ENCODE measurements at places on chromosomes 6 and 20.

- no peak for DNase-seq
Observed at GRCh38 chr20:37525810-37526209, 1.9 kb downstream of the BLCAP start.

GRCh38 chr6:38427492-38428210 lies 212.1 kb downstream of the BTBD9 start:
- no peak for DNase-seq

DNA sequence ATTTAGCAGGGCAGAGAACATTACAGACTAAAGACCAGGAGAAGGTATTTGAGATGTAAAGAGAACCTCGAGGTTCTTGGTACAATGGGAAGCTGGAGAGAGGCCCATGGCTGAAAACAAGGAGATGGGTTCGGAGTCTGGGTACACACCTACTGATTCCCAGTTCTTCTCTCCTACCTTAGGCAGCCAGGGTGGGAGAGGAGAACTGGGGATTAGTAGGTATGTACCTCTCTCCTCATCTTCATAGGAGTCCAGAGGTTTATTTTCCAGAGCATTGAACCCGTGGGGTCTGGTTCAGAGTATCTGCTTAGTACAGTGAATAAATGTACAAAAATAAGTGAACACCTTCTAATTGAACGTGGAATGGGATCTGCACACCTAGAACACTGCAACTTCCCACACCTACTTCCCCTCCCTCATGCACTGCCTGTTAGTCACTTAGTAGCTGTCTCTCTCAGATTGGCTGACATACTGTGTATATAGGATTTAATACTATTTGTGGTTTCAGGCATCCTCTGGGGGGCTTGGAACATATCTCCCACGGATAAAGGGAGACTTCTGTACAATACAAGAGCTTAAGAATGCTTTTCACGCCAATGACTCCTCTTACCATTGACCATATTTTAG lies 23.5 kb upstream of the NUP153 start:
- no peak for DNase-seq

GRCh38 chr6:31559958-31560696 lies 12.0 kb upstream of the LTA start:
- DNase-seq, result no peak

- peak; percentile 66 for DNase-seq
Observed at GRCh38 chr20:2206957-2207769, 88.6 kb upstream of the TGM3 start.

- DNase-seq, result peak; percentile 28
Observed at GRCh38 chr20:23937303-23938117, 51.1 kb downstream of the GGTLC1 start.

DNA sequence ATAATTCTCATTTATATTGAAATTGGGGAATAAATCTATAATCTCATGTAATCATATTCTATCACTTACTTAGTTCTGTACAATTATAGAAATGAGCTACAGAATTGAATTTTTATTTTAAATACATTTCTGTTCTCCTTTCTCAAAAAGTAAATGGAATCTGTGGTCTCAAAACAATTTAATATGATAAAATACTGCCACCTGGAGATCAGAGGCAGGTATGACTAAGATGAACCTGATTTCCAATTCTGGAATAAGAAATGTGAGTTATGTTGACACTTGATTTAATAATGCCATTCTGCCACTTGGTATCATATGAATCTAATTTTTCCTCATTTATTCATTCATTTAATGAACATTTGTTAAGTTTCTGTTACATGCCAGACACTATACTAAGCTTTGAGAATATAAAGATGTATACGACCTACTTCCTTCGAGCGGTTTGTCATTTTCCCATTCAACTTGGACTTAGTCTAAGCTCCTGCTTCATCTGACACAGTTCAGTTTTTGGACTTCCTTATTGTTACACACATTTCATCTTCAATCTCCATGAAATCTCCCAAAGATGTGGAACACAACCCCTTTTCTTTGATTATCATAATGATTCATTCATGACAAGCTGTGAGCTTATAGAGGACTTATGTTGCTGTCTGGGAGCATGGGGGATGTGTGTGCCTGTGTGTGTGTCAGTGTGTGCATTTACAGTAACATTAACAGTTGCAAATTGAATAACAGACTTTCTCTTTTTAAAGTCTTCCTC lies 7.5 kb upstream of the CCDC28A start:
- DNase-seq, result no peak
